ENCODE measurements at places on chromosomes 2 and 18. TPM values are rescaled to one million over a fixed set of nuclear protein-coding genes. Genes with fewer than 3 reads are reported as not detected.

Gene NYAP2
- not detected for total RNA-seq

Gene KCNIP3
- 2.0 TPM for total RNA-seq

Gene LONRF2
- under 0.01 TPM for total RNA-seq

Gene REG3G
- not detected for total RNA-seq

Gene ZDBF2
- total RNA-seq = 19.2 TPM

Gene KIF3C
- total RNA-seq = 19.2 TPM

Gene AGXT
- not detected for total RNA-seq

Gene IGFBP5
- 0.40 TPM for total RNA-seq

Gene CNGA3
- total RNA-seq = under 0.01 TPM

Gene CCDC148
- total RNA-seq = 0.27 TPM

Gene OSBPL6
- total RNA-seq = 11.8 TPM

Gene VWA3B
- not detected for total RNA-seq

Gene CPLX4
- total RNA-seq = not detected

Gene RSAD2
- 0.13 TPM for total RNA-seq

Gene NOL4
- total RNA-seq = not detected

Gene MOGAT1
- not detected for total RNA-seq

Gene TGFA
- total RNA-seq = 0.66 TPM

Gene LOXL3
- total RNA-seq = 0.72 TPM

Gene MSTN
- total RNA-seq = 0.07 TPM

Gene AOX1
- 8.6 TPM for total RNA-seq

Gene POTEC
- not detected for total RNA-seq

Gene CTAGE1
- not detected for total RNA-seq

Gene ITM2C
- 3.9 TPM for total RNA-seq

Gene G6PC2
- not detected for total RNA-seq

Gene ANKRD30BL
- not detected for total RNA-seq

Gene KLHL14
- total RNA-seq = not detected

Gene CNOT11
- total RNA-seq = 63.7 TPM

Gene DAPL1
- not detected for total RNA-seq
